ENCODE measurements at places on chromosomes 7 and 10. TPM values are rescaled to one million over a fixed set of nuclear protein-coding genes. Genes with fewer than 3 reads are reported as not detected.

TUBAL3 gene
- 0.47 TPM for total RNA-seq

NEBL gene
- 0.68 TPM for total RNA-seq

NFKB2 gene
- total RNA-seq = 27.5 TPM

OTUD1 gene
- total RNA-seq = 2.4 TPM

AKR1B1 gene
- not detected for total RNA-seq

PRLHR gene
- total RNA-seq = not detected

UTF1 gene
- total RNA-seq = not detected

All from HT-29 (cell line).